ENCODE measurements at places on chromosomes 16 and 17. TPM values are rescaled to one million over a fixed set of nuclear protein-coding genes. Genes with fewer than 3 reads are reported as not detected.

DNA sequence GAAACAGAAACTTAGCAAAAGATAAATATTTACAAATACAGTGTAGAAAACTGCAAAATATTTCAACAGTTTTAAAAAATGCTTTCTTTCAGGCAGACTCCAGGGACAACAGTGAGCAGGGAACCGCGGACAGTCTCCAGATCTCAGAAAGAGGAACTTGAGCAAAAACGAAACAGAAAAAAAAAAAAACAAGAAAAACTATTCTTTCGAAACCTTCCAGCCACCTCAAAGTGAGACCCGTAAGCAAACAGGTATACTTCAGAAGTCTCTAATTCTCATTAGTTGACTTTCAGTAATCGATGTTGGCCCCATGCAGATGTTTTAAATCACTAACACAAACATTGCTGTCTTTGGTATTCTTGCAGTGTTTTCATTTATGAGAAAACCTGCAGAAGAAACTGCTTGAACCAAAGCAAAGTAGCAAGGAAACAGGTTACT lies 15.7 kb upstream of the CCL1 start:
- H3K27me3 ChIP-seq: no peaks in the 10 kb centered on the region
- H3K4me3 ChIP-seq: no peak overlapping the region
- H3K27ac ChIP-seq: no peak overlapping the region
- H3K36me3 ChIP-seq: no peaks in the 10 kb centered on the region
- H3K4me1 ChIP-seq: no peaks in the 10 kb centered on the region

DNA sequence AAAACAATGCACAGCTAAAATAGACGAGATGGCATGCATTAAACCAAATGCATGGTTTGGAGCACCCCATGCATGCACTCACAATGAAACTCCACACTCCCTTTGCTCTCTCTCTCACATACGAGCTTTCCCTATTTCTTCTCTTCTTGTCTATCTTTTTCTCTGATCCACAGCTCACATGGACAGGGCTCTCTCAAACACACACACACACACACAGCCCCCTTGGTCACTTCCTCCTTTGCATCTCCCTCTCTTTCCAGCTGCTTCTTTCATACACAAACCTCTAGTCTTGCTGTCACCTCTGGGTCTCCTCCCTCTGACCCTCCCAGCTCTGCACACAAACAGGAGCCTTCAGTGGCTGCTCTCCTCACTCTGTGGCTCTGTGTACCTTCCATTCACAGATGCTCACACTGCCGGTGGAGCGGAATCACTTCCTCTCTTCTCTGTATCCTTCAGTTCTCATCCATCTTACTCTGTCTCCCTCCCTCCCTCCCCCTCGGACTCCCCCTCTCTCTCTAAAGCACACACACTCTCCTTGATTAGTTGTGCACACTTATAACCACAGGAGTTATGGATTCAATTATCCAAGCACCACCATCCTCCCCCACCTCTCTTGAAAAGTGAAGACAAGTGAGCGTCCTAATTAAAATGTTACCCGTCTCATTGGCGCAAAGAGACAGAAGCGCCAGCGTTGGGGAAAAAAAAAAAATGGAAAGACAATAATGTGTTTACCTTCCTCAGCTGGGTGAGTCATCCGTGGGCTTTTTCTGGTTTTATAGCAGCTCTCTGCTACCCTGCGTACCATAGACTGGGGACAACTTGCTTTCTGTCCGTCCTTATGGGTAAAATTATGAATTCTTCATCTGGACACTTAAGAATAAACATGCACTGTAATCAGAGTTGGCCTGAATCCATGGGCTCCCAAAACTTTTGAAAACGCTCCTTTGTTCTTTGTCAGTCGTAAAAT lies 90.8 kb downstream of the SHISA6 start:
- H3K27me3 ChIP-seq: no peaks in the 10 kb centered on the region
- H3K4me1 ChIP-seq: no peaks in the 10 kb centered on the region
- no peak overlapping the region for H3K4me3 ChIP-seq
- no peak for DNase-seq
- H3K27ac ChIP-seq: no peak overlapping the region

KCNJ18 gene
- total RNA-seq: not detected

QRICH2 gene
- total RNA-seq: 1.4 TPM

PERCC1 gene
- not detected for total RNA-seq

Measured in adrenal gland (tissue), 19 donors.